ENCODE measurements at places on chromosomes 2 and 18.
A peak's percentile ranks its signal among the peaks of the same experiment; 100 is the strongest.

DNA sequence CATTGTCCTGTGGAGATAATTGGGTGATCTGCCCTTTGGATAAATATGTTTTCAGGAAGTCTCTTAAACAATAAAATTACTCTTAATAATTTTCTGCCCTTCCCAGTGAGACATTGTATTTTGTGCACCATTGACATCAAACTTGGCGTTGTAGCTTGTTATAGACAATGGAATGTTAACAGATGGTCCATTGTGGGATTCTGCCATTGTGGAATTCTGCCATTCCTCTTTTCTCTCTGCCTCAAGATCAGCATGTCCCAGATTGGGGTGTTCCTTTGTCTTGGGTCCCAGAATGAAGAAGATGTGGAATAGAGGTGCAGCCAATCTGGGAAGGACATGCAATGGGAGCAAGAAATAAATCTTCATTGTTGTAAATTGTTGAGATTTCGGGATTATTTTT is 15.1 kb upstream of the LDAH start:
- DNase-seq, result no peak

DNA sequence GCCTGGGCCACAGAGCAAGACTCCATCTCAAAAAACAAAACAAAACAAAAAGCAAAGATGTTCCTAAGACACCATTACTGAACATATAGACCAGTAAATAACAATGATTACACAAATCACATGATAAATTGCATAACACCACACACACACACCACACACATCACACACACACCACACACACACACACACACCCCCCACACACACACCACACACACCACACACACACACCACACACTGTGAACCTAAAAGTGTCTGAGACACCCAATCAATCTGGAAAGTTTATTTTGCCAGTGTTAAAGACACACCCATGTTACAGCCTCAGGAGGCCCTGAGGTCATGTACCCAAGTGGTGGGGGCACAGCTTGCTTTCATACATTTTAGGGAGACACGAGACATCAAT is 62.6 kb upstream of the ASAP2 start:
- no peak for DNase-seq

GRCh38 chr2:127014630-127015029 is 92.3 kb downstream of the BIN1 start:
- DNase-seq, result no peak

GRCh38 chr2:205509655-205510054 is 172.6 kb upstream of the NRP2 start:
- DNase-seq, result no peak

GRCh38 chr2:200728630-200729029 is 83.1 kb upstream of the BZW1 start:
- no peak for DNase-seq

DNA sequence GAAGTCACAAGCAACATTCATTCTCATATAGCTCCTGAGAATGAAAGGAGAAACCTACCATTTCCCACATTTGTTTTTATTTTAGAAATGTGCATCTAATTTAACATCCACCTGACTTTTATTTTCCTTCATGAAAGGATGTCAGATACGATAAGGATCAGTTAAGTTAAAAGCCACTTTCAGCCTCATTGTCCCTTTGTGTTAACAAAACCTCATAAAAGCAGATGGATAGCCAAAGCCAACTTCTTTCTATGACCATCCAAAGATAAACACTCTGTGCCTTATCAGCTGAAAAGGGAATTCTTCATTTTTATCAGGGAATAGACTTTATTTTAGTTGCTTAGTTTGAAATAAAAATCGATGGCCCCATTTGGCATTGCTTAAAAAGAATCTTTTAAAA is 25.7 kb upstream of the RIT2 start:
- no peak for DNase-seq

- DNase-seq, result no peak
These were observed 39.6 kb downstream of the SRSF7 start for GRCh38 chr2:38711558-38711957.

DNA sequence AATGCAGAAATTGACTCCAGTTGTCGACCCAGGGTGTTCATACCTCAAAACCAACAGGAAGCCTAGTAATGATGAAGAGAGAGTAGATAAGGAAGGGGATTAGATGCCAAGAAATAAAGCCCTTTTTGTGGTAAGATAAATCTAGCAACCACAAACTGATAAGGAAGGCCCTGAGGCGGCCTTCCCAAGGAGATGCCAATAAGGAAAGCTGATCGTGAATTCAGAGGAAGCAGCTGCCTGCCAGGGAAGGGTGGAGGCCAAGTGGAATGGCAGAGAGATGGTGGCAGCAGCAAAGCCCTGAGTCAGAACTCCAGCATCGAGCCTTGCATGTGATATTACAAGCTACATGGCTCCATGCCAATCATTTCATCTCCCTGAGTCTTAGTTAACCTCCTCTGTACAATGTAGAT is 126.3 kb downstream of the IRS1 start:
- no peak for DNase-seq

- peak; percentile 21 for DNase-seq
These were observed 11.4 kb upstream of the ALPI start for GRCh38 chr2:232444409-232445148.

GRCh38 chr2:97870396-97870843 is 125.3 kb downstream of the TMEM131 start:
- DNase-seq, result no peak

DNA sequence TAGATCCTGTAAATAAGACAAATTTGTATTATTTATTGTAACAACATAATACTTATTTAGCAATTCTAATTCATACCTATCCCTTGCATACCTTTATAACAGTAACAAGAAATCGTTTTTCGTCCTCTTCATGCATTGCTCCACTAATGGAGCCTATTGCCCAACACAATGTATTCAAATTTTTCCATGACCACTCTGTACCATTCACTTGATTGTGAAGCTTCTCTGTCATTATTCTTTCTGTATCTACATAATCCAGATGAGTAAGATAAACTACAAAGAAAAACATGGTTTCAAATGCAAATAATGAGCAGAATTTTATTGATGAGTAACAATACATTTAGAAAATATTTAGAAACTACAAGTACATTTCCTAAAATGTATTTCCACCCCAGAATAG is 21.6 kb upstream of the USP34 start:
- DNase-seq, result no peak

DNA sequence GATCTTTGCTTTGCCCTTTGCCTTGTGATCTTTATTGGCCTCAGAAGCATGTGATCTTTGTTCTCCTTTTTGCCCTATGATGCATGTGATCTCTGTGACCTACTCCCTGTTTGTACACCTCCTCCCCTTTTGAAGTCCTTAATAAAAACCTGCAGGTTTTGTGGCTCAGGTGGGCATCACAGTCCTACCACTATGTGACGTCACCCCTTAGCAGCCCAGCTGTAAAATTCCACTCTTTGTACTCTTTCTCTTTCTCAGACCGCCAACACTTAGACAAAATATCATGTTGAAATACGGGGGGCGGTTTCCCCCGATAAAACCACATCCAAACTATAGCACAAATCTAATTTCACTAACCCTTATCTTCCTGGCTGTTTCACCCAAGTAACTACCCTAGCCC is 76.7 kb upstream of the RAPGEF4 start:
- no peak for DNase-seq

GRCh38 chr2:203994735-203995134 is 58.2 kb downstream of the ICOS start:
- DNase-seq, result no peak

GRCh38 chr2:186455613-186456012 is 30.4 kb upstream of the ZC3H15 start:
- no peak for DNase-seq

- DNase-seq, result no peak
These were observed 67.9 kb downstream of the BIRC6 start for GRCh38 chr2:32424739-32425138.

DNA sequence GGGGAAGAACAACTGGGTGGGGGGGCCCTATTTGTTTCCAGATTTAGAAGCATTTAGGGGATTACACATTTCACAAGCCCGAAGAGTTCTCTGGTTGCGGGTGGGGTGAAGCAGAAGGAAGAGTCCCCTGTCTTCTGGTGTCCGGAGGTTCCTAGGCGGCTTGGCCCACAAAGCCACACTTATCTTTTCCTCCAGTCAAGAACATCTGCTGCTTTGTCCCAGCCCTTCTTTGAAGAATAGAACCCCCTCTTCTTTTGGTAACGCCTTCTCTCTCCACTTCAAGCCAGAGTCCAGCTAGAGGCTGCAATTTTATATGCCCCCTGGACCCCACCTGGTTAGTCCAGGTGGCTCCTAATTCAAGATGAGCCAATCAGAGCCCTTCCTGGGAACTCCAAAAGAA is 15.8 kb downstream of the BOLA3 start:
- DNase-seq, result no peak

Measured in kidney epithelial cell (primary cell).